ENCODE measurements at places on chromosomes 2 and 18.

- DNase-seq = no peak
Measured at GRCh38 chr18:79402977-79403722, 7.4 kb downstream of the NFATC1 start.

- DNase-seq = no peak
Measured at GRCh38 chr2:39008665-39009064, 112.2 kb downstream of the SOS1 start.

DNA sequence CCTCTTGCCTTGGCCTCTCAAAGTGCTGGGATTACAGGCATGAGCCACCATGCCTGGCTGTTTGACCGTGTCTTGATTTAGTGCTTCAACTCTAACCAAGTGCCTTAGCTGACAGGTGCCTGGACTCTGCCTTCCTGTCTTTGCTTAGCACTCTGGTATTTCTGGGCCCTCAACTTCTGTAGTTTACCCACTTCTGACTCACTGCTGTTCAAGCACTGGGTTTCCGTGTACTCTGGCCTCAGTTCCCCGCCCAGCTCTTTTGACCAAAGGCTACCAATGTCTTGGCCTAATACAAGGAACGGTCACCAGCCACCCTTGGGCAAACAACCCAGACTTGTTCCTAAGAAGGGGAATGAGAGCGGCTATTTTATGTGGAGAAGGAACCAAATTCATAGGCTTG, 35.7 kb upstream of the CABLES1 start:
- DNase-seq = no peak

DNA sequence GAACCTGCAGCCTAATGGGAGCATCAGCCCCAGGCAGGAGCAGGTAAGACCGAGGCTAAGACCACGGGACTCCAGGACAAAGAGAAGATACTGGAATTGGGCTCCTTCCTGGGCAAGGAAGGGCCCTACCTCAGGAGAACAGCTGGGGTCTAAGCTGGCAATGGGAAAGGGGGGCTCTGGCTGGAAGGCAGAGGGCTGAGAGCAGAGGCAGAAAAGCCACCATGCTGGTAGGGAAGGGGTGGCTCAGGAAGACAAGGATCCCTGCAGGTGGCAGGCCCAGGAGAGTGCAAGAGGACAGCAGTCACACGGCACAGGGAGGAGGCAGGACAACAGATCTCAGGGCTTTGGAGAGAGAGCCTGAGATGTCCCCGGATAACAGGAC, 203.5 kb downstream of the NDUFA10 start:
- DNase-seq = no peak

DNA sequence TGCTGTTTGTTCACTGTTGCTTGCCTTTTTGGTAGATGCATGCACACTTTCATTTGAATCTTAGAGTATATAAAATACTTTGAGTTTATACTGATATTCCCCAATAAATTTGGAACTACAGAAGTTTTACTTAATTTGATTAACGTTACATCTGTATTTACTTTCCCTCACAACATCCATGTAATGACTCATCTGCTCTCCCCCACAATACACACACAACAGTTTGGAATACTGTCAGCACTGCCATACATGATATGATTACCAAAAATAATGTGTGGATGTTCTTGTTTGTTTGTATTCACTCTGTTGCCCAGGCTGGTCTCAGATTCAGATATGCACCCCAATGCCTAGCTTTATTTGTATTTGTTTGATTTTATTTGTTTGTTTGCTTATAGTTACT, 144.2 kb downstream of the WDR7 start:
- no peak for DNase-seq

DNA sequence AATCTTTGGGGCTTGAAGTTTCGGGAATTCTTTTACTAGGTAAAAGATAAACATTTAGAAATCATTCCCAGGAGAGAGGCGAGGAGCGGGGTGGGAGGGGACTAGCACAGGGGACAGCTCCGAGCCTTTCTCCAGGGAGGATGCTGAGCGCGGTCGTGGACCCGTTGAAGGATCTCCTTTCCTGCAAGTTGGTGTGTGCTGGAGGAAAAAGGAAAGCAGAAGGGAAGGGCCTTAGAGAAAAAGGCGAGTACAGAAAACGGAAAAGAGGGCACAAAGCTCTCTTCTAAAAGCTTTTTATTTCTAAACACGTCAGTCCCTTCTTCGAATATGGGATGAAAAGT, 640 bp downstream of the SLC39A6 start:
- DNase-seq = no peak

- peak; percentile 1 for DNase-seq
Measured at GRCh38 chr2:44456946-44457345, 95.2 kb downstream of the CAMKMT start.

Measured in GM04503 (cell line).